ENCODE measurements at places on chromosomes 16 and 17. TPM values are rescaled to one million over a fixed set of nuclear protein-coding genes. Genes with fewer than 3 reads are reported as not detected.

HEATR9 gene
- not detected for polyA plus RNA-seq

NPW gene
- 3.7 TPM for polyA plus RNA-seq

SCNN1B gene
- not detected for polyA plus RNA-seq

AANAT gene
- 0.19 TPM for polyA plus RNA-seq

ALOX15 gene
- polyA plus RNA-seq, result not detected

- no peak for DNase-seq
These were observed 17.6 kb downstream of the RCVRN start for GRCh38 chr17:9887508-9887907.

GRCh38 chr16:47947723-47948122 lies 208.1 kb downstream of the ABCC12 start:
- DNase-seq, result no peak

DNA sequence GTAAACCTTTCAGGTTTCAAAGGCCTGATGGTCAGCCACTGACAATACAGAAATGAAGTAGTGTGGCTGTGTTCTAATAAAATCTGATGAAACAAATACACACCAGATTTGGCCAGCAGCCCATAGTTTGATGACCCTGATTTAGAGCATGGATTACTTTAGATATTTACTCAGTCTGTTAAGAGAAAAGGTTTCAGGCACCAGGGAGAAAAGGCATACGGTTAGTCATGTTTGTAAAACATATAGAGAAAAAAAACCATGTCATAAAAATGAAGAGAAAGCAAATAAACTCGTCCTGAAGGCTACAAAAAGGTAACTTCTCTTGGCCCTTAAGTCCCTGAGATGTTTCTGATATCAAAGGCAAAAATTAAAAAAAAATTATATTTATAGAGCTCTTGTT lies 112.1 kb downstream of the ADAMTS18 start:
- no peak for DNase-seq

DNA sequence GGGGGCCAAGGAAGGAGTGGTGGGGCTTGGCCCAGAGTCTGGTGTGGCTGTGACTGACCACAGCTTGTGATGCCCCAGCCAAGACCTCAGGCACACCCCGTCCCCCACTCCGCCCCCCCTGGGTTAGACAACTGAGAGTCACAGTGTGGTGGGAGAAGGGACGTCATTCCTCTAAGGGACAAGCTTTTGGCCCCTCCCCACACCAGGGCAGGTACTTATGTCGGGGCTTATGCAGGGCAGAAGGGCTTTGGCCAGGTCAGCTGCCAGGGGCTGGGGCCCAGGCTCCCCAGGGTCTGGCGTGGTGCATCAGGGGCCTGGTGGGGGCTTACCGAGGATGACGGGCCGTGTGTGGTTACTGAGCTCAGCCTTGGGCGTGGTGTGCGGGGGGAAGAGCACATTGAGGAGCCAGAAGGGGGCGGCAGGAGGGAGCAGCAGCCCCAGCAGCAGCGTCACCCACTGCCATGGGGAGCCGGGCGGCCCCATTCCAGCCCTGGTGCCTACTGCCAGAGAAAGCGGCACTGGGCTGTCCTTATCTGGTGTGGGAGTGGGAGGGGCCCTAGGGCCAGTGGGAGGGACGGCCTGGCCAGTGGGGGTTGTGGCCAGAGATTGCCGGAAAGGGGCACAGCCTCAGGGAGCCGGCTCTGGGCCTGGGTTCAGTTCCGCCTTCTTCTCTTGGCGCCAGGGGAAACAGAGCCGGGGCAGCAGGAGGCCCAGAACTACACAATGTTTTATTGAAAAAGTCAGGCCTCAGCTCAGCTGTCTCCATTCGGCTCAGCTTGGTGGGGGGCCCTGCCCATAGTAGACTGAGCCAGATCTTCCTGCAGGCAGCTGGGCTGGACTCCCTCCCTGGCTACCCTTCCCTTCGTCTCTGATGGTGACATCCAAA lies at the start of gene LCAT:
TSS of gene LCAT (minus strand) at position 502 of the 886 bp plus-strand sequence. CDS start at position 483, 19 bp downstream.
- DNase-seq, result no peak

DNA sequence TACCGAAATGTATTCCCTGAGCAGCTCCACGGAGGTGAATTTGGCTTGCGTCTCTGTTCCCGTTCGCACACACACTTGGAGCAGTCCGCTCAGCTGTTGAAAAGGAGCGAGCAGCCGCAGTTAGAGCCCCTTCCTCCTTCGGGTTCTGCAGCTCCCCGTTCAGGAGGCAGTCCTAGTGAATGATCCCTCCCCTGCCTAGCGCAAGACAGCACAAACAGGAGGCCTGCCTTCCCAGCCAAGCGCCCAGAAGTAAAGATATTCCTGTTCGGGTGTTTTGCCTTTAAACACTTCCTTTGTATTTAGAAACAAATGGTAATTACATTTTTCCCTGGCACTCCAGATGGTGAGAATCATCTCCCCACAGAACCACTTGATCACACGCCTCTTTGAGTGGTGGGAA lies 64.7 kb downstream of the ABCC12 start:
- DNase-seq, result no peak

GRCh38 chr16:3158510-3159314 lies 23.9 kb downstream of the ZNF213 start:
- DNase-seq, result peak; percentile 83

DNA sequence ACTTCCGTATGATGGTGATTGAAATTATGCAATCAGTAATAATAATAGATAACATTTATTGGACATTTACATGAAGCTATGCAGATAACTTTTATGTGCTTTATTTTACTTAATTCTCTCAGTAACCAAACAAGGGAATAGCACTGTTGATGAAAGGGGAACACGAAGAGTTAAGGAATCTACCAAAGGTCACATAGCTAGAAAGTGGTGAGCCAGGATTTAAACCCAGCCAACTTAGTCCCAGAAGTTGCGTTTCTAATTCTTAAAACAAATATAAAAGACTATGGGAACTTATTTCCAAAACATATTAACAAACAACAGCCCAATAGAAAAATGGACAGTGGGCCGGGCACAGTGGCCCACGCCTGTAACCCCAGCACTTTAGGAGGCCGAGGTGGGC lies 9.7 kb downstream of the SPNS3 start:
- DNase-seq, result no peak

DNA sequence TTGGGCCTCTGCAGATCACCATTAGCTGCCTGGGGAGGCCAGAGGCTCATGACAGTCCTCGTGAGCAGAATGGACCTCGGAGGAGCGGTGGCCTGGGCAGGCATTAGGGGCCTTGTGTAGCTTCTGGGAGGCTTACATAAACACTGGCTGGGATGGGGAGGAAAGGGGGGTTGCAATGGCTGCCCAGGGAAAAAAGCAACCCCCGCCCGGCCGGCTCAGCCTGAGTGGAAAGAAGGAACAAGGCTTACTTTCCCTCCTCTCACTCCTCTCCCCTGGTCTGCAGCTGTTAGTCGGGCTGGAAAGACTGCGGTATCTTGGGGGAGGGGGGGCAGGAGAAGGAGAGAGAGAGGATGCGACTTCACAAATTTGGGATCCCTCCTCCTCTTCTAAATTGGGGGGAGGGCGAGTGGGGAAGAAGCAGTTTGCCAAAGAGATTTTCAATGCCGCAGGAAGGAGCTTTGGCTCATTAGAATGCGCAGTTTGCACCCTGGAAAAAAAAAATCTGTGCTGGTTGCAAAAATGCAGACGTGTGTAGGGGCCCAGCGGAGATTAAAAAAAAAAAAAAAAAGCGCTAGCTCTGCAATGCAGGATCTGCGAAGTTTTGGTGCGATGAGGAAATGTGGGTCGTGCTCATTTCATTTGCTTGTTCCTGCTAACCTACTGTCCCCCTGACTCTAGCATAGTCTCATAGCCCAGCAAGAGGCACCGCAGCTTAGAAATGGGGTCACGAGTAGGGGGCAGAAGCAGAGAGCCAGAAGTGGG lies 6.6 kb upstream of the NR1D1 start:
- DNase-seq, result no peak

DNA sequence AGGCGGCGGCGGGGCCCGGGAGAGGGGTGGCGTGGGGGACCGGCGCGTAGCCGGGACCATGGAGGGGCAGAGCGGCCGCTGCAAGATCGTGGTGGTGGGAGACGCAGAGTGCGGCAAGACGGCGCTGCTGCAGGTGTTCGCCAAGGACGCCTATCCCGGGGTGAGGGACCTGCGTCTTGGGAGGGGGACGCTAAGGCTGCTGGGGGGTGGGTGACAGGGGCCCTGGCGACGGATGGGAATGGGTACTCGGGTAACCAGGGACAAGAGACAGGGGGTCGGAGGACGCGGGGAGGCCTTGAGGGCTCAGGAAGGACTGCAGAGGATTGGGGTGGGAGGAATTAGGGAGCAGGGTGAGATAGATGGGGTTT lies 243 bp downstream of the RND2 start:
- no peak for DNase-seq

DNA sequence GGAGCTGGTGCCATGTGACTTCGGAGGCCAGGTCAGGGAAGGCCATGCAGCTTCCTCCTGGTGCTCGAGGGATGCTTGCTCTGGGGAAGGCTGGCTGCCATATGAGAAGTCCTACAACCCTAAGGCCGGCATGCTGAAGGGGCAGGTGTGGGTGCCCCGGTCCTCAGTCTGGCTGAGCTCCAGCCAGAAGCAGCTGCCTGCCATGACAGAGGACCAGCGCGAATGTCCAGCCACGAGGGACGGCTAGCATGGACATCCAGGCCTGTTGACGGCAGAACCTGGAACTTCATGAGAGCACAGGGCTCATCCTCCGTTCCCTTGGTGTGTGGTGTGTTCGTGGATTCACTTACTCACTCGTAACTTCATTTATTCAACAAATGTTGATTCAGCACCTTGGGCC lies 140.6 kb downstream of the IRF8 start:
- DNase-seq, result no peak

- no peak for DNase-seq
These were observed 16.4 kb upstream of the KDM6B start for GRCh38 chr17:7817643-7817964.

GRCh38 chr17:34378664-34379101 lies 15.7 kb upstream of the CCL1 start:
- no peak for DNase-seq

DNA sequence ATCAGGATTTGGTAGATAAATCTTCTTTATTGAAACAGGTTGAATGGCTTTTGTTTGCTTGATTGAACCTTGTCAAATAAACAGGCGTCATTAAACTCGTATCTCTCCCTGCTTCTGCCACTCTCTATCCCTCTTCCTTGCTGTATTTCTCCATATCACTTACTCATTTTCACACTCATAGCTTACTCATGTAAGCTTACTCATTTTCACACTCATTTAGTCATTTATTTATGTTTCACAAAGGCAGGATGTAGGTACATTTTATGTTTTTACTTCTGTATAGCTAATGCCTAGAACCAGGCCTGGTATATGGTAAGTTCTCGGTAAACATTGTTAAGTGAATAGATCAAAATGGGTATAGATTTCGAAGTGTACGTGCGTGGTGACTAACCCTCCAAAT lies 450.0 kb downstream of the PMP22 start:
- peak; percentile 59 for DNase-seq

- peak; percentile 68 for DNase-seq
These were observed 20.5 kb downstream of the MYO15A start for GRCh38 chr17:18129041-18129502.

GRCh38 chr17:63826468-63827001 lies 696 bp upstream of the PSMC5 start:
- peak; percentile 41 for DNase-seq

- DNase-seq, result no peak
These were observed 26.4 kb downstream of the MLYCD start for GRCh38 chr16:83925095-83925905.

- DNase-seq, result no peak
These were observed 216.4 kb downstream of the GSG1L start for GRCh38 chr16:27847030-27847550.

- DNase-seq, result no peak
These were observed 11.5 kb upstream of the KRT10 start for GRCh38 chr17:40833882-40834281.

DNA sequence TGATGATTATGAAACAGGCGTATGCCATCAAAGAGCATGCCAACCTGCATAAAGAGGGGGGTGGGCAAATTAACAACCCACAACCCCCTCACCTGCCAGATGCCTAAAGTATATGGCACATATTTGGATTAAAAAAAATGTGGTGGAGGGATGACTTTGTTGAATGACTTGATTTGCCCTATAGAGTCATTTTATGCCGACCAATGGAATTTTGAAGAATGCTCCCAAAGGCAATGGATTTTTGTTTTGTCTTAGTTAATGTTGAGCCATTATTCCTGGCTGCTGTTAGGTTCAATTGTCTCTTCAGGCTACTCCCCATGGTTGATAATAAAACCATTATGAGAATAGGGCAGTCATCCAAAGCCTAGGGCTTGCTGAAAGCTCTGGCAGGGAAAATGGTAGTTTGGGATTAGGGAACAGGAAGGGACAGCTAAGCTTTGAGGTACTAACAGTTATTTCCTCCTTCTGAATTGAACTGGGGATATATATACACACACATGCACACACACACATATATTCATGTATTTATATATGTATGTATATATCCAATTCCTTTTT lies 5.8 kb upstream of the CHCT1 start:
- no peak for DNase-seq

DNA sequence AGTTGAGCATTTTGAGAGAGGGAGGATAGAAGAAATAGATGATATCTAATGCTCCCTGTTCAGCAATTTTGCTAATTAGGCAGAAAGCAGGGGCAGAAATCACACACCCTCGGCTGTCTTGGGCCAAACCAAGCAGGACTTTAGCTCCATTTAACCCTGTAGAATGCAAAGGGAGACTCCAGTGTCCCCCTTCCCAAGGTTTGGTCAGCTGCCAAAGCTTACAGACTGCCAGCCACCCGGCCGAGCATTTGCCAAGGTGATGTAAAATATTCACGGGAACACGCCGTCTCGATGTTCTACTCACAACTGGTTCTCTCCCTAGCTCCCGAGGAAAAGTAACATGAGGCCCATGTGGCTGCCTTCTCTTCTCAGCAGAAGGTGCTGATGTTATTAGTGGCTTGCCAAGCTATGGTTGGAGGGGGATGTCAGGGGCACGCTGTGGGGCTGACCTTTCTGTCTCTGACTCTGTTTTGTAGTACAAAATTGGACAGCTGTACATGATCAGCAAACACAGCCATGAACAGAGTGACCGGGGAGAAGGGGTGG lies 155.3 kb downstream of the PITPNC1 start:
- no peak for DNase-seq

DNA sequence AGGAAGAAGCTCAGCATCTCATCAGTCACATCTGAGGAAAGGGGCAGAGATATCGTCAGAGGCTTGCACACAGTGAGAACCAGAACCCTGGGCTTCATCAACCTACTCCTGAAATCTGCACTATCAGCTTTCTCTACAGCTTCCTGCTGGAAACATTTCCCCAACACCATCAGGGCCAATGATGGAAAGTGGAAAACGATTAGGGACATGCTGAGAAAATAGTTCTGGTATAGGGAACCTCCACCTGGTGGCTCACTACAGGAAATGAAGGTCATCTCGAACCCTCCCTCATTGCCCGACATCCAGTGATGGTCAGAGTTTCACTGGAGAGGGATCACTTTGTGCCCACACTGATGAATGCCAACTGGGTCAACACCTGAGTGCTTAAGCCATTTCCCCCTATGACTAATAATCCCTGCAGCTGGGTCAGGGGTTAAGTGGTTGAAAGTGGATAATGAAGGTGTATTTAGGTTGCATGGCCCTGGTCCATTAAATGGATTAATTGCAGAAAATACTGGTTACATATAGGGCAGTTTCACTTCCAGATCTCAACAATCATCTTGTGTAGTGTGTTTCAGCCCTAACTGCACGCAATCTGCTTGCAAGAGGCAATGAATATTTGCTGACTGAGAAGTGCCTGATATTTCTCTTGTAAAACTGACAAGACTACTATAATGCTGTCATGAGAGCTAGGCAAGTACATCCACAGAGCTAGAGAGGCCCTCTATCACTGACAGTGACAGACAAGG lies 43.1 kb upstream of the GSG1L start:
- DNase-seq, result no peak

- no peak for DNase-seq
These were observed 11.8 kb downstream of the NXPH3 start for GRCh38 chr17:49587366-49588073.

All from IMR-90 (cell line).